SJSA1 (cell line): ENCODE measurements at places on chromosomes 11 and 22. TPM values are rescaled to one million over a fixed set of nuclear protein-coding genes. Genes with fewer than 3 reads are reported as not detected.

Gene PRR33
- total RNA-seq: not detected in 2 replicates

Gene C11orf21
- 0.11 TPM in 1 of 2 replicates, not detected in the other for total RNA-seq

Gene RAG2
- total RNA-seq: not detected in 2 replicates

GRCh38 chr22:37747715-37748100 is 50.9 kb downstream of the TRIOBP start:
- H3K27me3 ChIP-seq: no peaks in the 10 kb centered on the region
- peaks cover 54% of the 10 kb centered on the region for H3K36me3 ChIP-seq

DNA sequence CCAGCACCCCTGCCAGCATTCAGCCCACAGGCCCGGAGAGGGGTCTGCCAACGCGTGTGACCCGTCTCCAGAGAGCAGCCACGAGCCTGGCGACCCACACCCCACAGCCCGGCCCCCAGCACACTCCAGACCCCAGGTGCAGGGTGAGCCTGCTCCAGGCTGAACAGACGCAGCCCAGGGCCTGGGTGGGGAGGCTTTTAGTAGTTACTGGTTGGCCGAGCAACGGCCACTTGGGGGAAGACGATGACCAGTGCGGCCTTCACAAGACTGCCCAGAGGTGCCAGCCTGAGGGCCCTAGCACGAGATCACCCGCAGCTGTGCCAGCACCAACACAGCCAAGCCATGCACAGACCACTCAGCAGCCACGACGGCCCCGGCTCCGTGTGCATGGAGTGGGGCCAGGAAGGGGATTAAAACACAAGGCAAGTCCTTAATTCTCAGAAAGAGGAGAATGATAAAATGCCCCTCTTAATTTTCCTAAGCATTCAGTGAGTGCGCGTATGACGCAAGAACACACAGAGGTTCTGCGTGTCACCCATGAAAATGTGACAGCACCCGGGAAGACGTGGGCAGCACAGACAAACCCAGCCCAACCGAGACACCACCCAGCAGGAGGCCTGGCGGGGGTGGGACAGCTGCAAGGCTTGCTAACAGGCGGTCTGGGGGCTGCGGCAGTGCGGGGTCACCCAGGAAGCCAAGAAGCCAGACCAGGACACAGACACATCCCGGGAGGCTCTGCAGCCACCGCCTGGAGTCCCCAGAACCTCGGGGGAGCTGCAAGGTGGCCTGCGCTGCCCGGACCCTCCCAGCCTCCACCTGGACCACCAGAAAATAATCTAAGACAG is 47.6 kb downstream of the BRD1 start:
- H3K27me3 ChIP-seq: no peaks in the 10 kb centered on the region
- no peak for DNase-seq
- no peak overlapping the region for H3K4me3 ChIP-seq
- H3K27ac ChIP-seq: no peak overlapping the region
- no peaks in the 10 kb centered on the region for H3K4me1 ChIP-seq
- H3K36me3 ChIP-seq: peaks cover 65% of the 10 kb centered on the region
